NCI-H1417 treated with DMSO at 0.1 percent for 48 hours (cell line): ENCODE measurements at places on chromosomes 12 and 14.

DNA sequence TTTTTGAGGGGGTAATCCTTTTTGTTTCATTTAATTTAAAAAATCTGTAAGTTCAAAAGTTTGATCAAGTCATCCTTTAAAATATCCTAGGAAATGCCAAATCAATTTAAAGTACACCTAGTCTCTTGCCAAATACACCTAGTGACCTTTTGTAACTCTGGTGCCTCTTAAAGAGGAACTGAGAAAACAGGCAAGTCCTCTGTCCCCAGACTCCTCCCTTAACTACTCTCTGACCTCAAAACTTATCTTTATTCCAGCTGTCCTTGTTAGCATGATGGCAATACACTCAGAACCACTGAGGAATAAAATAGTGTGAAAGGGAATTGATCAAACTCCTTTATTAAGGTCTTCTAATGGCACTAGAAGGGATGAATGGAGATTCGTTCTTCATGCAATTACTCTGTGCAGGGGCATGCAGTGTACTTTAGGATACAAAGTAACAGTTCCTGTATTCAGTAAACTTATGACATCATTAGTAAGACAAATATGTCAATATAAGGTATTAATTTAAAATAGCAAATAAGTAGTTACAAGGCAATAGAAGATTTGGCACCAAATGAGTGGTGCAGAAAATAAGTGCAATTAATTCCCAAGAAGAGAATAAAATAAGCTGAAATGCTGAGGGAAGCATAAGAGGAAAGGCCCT lies 3.3 kb downstream of the FAR2 start:
- no peak for DNase-seq

GRCh38 chr12:6818222-6818621 lies 3.4 kb upstream of the GPR162 start:
- no peak for DNase-seq

DNA sequence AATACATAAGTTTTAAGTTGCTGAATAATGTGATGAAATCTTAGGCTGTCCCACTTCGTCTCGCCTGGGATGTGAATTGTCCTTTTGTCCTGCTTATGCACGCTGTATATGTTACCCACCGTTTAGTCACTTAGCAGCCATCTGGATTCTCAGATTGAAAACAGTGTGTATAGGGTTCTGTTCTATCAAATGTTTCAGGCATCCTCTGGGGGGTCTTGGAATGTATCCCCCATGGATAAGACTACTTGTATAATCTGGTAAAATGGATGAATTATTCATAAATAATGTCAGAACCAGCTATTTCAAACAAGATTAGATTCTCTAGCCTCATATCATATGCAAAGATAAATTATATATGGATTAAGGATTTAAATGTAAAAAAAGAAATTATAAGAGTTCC lies 29.4 kb downstream of the NOPCHAP1 start:
- no peak for DNase-seq

GRCh38 chr14:100557658-100558057 lies 29.6 kb downstream of the BEGAIN start:
- DNase-seq: no peak

GRCh38 chr12:67327466-67327865 lies 58.3 kb downstream of the CAND1 start:
- DNase-seq: no peak

DNA sequence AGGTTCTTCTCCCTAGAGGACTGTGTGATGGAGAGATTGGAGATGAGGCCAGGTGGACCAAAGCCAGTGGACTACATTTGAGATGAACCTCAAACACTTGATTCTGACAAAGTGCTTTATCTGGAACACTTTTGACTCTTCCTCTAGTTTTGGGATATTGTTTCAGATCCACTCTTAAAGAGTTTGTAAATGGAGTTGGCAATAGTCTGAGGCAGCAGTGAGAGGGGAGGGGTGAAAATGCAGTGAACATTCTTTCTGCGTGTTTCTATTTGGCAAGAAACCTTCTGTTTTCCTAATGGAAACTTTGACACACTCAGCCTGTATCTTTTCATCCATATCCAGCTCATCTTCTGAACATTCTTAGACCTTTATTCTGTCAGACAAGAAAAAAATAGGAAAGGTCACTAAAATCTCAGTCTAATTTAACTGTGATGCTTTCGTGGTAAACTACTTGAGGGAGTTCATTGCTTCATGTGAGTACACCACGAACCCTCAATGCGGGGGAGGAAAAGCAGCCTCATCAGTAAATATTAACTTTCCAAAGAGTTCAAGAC lies 57.4 kb upstream of the KCNJ8 start:
- no peak for DNase-seq
